ENCODE measurements at places on chromosomes 7 and 10.

GRCh38 chr10:61409157-61409556 is 44.0 kb downstream of the TMEM26 start:
- DNase-seq, result no peak

DNA sequence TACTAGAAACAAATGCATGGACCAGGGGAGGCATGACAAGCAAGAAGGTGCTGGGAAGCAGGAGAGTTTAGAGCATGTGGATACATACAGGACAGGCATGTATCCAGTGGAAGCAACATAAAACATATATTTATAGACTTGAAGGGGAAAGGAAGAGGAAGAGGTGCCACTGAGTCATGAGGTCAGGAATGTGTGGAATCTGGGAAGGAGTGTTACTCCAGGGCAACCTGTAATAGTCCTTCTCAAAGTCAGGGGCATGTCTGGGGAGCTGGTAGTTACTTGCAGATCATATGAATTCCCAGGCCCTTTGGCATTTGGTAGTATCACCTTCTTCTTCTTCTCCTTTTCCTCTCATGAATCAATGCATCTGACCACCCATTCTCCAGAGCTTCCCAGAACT is 246.6 kb downstream of the XPNPEP1 start:
- DNase-seq, result no peak

- DNase-seq, result no peak
These were observed 23.6 kb upstream of the HBP1 start for GRCh38 chr7:107145067-107145838.

- DNase-seq, result no peak
These were observed 59.4 kb downstream of the ST7 start for GRCh38 chr7:117012696-117013095.

GRCh38 chr10:72298592-72299519 is 25.1 kb downstream of the DDIT4 start:
- no peak for DNase-seq

DNA sequence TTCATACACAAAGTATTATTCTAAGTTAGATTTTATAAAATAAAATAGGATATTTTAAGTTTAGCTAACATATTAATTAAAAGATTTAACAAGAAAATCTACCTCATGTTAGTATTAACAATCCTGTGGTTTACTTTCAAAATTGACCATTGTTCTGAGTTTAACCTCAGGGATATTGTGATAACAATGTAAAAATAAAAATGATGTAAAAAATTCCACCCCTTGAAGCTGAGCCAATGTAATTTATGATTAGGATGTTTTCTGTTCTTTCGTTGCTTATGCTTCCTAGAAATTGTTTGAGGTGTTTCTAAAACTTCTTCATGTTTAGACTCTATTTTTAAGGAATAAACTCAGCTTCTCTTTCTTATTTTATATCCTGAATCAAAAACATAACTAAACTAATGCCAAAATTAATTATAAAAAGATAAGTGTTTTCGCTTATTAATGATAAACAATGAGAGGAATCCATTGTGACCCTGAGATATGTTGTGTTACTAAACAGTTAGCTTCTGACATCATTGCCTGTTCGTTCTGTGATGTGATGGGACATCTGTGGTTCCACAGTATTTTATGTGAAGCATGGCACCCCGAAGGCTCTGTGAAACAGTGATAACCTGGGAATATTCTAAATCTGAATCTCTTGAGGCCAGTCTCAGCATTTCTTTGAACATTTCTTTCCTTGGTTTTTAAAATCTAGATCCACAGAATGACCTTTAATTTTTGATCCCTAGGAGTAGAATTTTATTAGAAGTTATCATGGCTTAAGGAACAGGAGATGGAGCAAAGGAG is 340.8 kb downstream of the ARL4A start:
- no peak for DNase-seq

DNA sequence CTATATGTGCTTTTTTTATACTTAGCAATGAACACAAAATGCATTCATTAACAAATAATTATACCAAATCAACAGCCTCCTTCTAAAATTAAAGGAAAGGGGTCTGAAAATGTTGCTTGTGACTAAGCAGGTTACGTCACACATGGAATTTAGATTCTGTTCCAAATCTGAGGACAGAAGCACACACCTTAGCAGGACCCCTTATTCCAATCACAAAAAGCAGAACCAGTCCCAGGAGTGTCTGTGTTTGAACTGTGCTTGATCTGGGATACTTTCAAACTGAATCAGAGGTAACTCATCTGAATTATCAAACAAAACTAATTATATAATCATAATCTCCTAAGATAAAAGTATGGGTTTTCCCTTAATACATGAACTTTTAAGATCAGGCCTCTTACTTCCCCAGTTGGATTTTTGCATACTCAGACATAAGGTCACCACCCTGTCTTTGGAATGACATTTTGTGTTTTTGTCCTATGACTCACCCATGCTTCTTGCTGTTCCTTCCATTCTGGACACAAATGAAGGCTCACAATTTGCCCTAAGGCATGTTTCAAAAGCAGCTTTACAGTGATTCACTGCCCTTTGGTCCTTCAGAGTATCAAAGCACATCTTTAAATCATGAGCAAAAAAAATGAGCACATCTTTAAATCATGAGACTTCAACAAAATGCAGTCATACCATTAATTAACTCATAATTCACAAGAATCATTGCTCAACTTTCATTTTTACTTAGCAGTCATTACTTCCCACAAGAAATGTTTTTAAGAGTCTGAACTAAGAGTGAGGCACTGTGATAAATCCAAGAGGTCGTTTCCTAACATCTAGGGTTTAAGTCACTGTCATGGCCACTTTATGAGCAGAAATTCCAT is 35.5 kb downstream of the SEMA3C start:
- DNase-seq, result no peak

- DNase-seq, result no peak
These were observed 8.3 kb upstream of the LRRC4 start for GRCh38 chr7:128039544-128039953.

GRCh38 chr10:86366033-86366901 is at the start of gene GRID1:
GRID1 (minus strand) TSS chr10:86366795.
- no peak for DNase-seq

GRCh38 chr7:112665709-112666108 is 124.5 kb downstream of the TMEM168 start:
- DNase-seq, result no peak

- no peak for DNase-seq
These were observed 550.6 kb upstream of the SEMA3D start for GRCh38 chr7:85737426-85737825.

DNA sequence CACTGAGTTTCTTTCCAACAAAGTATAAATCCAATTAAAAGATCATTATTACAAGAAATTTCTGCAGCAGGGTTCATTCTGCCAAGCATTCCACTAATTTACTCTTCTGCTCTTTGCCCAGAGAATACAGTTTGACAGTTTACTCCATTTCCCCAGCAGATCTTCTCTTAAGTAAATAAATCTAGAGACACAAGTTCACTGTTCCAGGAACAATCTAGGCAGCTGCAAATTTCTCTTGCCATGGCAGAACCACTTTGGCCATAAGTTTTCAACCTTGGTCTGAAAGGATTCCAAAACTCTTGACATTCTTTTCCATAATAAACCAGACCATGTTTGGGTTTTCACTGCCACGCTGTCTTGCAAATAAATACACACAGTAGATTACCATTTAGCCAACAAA is 11.5 kb downstream of the RGS10 start:
- DNase-seq, result no peak

GRCh38 chr10:25508112-25508815 is 333.5 kb downstream of the GPR158 start:
- DNase-seq, result no peak

GRCh38 chr10:131157899-131158298 is 153.6 kb downstream of the TCERG1L start:
- no peak for DNase-seq

DNA sequence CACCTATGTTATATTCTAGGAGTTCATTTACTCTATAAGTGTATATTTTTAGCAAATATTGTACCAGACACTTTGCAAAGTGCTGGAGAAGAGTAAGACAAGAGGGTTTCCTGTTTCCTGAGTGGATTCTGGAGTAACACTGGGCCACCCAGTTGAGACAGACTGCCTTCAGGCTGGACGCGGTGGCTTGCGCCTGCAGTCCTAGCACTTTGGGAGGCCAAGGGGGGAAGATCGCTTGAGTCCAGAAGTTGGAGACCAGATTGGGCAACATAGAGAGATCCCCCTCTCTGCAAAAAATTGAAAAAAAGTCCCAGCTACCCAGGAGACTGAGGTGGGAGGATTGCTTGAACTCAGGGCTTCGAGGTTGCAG is 772 bp upstream of the ZSCAN25 start:
- no peak for DNase-seq

DNA sequence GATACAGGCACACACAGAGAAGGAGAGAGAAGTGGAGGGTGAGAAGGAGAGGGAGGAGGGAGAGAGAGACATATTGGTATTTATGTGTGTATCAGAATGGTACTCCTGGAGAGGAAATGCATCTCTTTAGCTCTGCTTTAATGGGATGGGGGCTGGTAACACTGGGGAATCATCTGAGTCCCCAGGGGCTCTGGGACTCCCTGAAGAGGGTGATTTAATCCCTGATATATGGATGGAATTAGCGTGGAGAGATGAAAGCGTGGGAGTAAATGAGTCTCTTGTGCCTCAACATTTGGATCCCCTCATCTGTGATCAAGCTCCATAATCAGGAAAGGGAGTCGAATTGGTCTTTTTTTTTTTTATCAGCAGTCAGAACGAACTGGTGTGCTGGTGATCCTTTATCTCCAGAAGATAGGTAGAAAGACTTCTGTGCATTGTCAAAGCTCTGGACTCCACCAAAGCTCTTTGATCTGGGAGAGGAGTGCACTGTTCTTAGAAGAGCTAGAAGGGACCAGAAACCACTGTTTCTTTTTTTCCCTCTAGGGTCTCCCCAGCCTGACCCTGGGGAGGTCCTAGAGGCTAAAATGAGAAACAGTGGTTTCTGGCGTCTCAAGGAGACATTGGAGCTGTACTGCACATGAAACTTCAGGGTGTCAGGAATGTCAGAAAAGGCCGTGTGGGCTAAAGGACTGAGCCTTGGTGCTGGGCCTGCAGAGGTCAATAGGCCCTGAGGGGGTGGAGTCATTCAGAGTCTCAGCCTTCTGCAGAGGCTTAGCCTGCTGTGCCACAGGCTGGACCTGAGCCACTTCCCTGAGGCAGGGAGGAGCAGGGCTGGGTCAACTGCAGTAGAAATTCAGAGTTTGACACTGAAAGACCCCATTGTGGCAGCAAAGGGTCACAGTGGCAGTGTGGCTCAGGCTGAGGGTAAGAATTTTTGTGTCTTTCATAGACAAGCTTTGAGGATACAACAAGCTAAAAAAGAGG is 234.4 kb upstream of the SLC26A5 start:
- no peak for DNase-seq

DNA sequence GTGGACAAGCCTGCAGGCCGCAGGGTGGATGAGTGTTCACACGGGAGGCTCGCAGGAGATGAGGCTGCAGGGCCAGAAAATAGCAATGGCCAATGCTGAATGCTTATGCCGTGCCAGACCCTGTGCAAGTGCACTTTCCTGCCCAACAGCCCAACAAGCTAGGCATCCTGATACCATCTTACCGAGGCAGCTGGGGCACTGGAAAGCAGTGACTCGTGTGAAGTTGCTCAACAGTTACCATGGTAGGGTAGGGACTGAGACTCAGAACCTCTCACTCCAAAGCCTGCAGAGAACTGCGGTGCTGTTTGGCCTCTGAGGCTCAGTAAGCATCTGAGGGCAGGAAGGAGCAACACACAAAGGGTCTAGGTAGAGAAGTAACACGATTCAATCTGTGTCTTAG is 43.7 kb downstream of the JAZF1 start:
- DNase-seq, result no peak

DNA sequence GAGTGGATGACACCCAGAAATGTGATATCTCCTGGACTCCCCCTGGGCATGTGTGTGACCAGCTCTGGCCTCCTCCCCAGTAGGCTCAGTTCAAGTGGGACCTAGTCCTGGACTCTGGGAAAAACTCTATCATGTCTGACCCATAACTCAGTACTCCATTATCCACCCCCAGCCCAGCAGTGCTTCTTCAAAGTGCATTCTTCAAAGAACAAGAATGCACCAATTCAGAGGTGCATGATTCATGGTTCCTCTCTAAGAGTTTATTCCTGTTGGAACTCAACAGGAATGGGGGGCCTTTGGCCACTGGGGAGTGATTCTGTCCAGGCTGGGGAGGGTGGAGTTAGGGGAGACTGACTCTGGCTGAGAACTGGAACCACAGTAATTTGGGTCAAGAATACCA is 173.6 kb upstream of the CXCL12 start:
- DNase-seq, result no peak

- DNase-seq, result no peak
These were observed 280.8 kb downstream of the ZEB1 start for GRCh38 chr10:31599626-31600504.

GRCh38 chr7:100835903-100836811 is 8.8 kb upstream of the EPHB4 start:
- DNase-seq, result no peak

DNA sequence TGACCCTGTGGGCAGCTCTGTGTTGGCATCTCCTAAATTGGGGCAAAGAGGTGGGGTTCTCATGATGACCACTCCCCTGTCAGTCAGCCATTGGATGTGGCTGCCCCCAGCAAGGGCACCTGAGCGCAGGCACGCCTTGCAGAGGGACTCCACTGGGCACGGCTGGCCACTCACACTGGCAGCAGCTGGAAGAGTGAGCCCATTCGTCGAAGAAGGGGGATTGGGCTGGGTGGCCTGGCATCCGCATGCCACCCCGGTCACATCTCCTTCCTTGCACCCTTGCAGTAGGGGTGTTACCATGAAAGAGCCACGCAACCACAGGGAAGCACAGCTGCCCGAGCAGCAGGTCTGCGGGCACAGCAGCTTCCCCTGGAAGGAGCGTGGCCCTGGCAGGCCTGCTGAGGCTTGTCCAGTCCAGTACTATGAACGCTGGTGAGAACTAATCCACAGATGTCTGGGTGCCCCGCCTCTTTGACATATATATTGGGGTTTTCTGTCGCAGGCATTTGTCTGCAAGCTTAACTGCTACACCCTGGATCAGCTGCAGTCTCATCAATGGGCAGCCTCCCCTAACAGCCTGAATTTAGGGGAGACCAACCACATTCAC is 25.7 kb upstream of the GRB10 start:
- no peak for DNase-seq

DNA sequence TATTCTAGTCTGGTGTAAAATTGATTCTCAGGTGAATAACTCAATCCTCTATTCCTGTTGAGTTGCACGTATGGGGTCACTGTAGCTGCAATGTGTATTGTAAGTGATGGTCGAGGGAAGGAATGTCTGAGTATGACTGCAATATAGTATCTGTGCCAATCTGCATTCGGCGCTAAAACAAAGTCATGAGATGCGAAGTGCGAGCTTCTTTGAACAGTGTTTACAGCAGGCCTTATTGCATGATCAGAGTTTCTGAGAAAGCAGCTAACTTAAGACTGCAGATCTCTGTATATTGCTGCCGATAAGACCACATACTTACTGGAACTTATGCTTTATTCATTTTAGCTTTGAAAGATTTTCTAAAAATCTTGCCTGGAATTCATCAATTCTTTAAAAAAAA is 341.7 kb upstream of the BMPER start:
- DNase-seq, result no peak

- no peak for DNase-seq
These were observed 176.2 kb upstream of the CHRM2 start for GRCh38 chr7:136692221-136692620.

All from activated CD4-positive, alpha-beta T cell treated with anti-CD3 and anti-CD28 coated beads, Interleukin-2, amount 50 U/mL, for 1 hour (primary cell).